B cell (primary cell): ENCODE measurements at places on chromosomes 6 and 20.

GRCh38 chr20:49877386-49877921 lies 37.9 kb downstream of the SPATA2 start:
- H3K27ac ChIP-seq = no peak overlapping the region
- no peaks in the 10 kb centered on the region for H3K27me3 ChIP-seq
- no peak overlapping the region for H3K4me3 ChIP-seq
- DNase-seq = no peak

GRCh38 chr6:56223995-56224394 lies 23.4 kb downstream of the COL21A1 start:
- no peak overlapping the region for H3K4me3 ChIP-seq
- DNase-seq = no peak
- H3K36me3 ChIP-seq = no peaks in the 10 kb centered on the region
- H3K4me1 ChIP-seq = no peaks in the 10 kb centered on the region
- no peak overlapping the region for H3K27ac ChIP-seq

DNA sequence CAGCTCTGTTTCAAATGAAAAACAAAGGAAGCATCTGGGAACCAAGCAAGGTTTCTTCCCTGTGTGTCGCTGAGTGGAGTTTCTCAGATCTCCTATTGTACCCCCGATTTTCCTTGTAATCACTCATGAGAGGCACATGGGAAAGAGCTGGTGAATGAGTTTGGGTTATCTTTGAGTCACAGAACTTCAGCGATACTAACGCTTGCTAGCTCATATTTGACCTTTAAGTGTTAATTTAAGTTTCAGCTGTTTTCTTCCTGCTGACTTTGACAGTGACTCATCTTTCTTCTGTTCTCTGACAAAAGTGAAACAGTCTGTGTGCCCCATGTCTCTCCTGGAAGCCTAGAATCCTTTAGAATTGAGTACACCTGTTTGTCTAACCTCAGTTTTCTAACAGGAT lies 261.1 kb upstream of the RGS17 start:
- H3K4me1 ChIP-seq = no peaks in the 10 kb centered on the region
- DNase-seq = no peak
- H3K27ac ChIP-seq = no peak overlapping the region
- H3K4me3 ChIP-seq = no peak overlapping the region
- H3K27me3 ChIP-seq = no peaks in the 10 kb centered on the region

DNA sequence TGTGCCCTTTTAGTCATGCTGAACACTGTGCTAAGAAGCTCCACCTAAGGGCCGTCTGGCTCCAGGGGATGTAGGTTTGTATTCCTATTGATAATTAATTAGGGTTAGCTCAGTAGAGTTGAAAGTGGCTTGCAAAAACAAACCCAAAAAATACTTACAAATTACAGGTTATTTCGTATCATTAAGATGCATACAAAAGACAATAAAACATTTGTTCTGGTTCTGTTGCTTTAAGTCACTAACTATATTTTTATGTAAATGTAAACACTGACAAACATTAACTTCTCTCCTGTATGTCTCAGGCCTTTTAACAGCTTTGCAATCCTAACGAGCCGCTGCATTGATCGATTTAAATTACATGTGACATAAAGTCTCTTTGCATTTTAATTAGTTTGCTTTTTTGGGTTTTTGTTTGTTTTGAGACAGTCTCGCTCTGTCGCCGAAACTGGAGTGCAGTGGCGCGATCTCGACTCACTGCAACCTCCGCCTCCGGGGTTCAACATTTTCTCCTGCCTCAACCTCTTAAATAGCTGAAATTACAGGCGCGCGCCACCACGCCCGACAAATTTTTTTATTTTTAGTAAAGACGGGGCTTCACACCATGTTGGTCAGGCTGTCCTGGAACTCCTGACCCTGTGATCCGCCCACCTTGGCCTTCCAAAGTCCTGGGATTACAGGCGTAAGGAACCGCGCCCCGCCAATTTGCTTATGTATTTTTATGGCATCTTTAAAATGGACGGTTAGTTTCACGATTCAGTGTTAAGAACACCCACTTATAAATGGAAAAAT lies 110.9 kb downstream of the HFE start:
- peak overlapping the region; percentile 84 for H3K27ac ChIP-seq
- H3K4me3 ChIP-seq = peak overlapping the region; percentile 90
- no peaks in the 10 kb centered on the region for H3K36me3 ChIP-seq
- peaks cover 34% of the 10 kb centered on the region for H3K4me1 ChIP-seq

DNA sequence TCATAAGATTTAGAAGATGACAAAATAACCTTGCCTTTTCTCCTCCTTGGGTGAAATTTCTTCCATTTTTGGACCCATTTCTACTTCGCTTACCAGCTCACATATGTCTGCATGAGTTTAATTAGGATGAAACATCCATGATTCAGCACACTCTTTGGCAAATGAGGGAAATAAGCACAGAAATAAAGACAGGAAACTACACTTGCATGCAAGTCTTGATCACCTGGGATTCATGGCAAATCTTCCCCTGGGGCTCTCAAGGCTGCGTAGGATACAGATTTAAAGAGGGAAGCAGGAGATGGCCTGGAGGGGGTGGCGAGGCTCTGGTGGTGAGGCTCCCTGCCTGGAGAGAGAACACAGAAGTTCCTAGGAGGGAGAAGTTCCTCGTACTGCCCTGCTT lies 147.8 kb downstream of the EDN3 start:
- H3K4me3 ChIP-seq = no peak overlapping the region
- H3K27ac ChIP-seq = no peak overlapping the region
- no peaks in the 10 kb centered on the region for H3K4me1 ChIP-seq
- H3K36me3 ChIP-seq = no peaks in the 10 kb centered on the region

- H3K4me3 ChIP-seq = no peak overlapping the region
- no peak for DNase-seq
- no peaks in the 10 kb centered on the region for H3K36me3 ChIP-seq
- H3K4me1 ChIP-seq = no peaks in the 10 kb centered on the region
- H3K27ac ChIP-seq = no peak overlapping the region
Measured at GRCh38 chr6:56510984-56511531, 131.6 kb downstream of the DST start.
